ENCODE measurements at places on chromosomes 13 and 19.

DNA sequence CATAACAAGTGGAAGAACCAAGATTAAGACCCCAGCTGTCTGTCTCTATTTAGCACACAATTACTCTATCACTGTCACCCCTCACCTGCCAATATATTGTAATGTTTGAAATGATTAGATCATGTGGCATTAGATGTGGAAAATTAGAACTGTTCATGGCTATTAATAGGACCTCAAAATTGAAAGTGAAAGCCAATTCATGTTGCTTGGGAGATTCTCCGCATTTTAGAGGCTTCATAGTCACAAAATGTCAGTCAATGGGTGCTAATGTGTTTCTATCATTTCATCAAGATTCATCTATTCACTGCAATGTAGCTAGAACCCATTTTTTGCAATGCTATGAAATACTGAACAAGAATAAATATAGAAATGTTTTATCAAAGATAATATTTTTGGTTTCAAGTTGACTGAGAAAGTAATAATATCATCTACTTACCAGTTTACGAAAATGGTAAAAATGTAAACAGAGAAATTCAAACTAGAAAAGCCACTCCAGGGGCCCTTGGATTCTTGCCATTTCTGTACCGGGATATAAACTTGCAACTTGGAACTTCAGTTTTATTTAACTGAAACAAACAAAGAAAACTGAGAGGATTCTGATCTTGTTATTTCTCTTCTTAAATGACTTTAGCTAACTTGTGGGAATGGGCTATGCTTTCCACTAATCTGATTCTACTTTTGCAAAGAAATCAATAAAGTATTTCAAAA is 388.6 kb downstream of the DCT start:
- DNase-seq = no peak

- no peak for DNase-seq
Observed at GRCh38 chr19:38207543-38207942, 16.5 kb downstream of the DPF1 start.

GRCh38 chr19:13860679-13861391 is 16.1 kb upstream of the NANOS3 start:
- no peak for DNase-seq

- DNase-seq = no peak
Observed at GRCh38 chr19:23972161-23972560, 57.5 kb downstream of the ZNF726 start.

GRCh38 chr19:19464339-19465098 is 50.8 kb downstream of the TSSK6 start:
- DNase-seq = no peak
